Stimulated activated CD8-positive, alpha-beta memory T cell treated with anti-CD3 and anti-CD28 coated beads, Interleukin-4, amount 100 ng/mL, for 1 hour (primary cell): ENCODE measurements at places on chromosomes 7 and 10.

GRCh38 chr7:16791905-16792698 lies 12.7 kb downstream of the AGR2 start:
- DNase-seq = no peak

DNA sequence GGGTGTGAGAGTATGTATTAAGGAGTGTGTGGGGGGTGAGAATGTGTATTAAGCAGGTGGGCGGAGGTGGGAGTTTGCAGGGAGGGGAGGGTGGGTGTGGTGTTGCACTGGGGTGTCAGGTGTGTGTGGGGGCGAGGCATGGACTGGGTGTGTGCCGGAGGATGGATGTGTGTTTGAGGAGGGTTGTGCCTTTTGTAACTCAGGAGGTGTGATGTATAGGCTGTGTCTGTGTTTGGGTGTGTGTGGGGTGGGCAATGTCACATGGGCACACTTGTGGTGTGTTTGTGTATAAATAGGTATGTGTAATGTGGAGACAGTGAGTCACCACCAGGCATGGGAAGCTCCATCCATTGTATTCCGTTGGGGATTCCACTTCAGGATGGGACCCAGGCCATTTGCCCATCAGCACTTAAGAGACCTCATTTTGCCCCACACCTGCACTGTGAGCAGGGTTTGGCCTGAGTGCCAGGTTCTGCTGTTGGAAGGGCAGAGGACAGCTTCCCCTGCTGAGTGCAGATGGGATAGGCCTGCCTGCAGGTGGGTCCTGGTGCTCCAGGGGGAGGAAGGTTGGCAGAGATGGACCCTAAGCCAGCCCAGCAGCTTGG lies 5.8 kb downstream of the UNC5B start:
- DNase-seq = no peak

DNA sequence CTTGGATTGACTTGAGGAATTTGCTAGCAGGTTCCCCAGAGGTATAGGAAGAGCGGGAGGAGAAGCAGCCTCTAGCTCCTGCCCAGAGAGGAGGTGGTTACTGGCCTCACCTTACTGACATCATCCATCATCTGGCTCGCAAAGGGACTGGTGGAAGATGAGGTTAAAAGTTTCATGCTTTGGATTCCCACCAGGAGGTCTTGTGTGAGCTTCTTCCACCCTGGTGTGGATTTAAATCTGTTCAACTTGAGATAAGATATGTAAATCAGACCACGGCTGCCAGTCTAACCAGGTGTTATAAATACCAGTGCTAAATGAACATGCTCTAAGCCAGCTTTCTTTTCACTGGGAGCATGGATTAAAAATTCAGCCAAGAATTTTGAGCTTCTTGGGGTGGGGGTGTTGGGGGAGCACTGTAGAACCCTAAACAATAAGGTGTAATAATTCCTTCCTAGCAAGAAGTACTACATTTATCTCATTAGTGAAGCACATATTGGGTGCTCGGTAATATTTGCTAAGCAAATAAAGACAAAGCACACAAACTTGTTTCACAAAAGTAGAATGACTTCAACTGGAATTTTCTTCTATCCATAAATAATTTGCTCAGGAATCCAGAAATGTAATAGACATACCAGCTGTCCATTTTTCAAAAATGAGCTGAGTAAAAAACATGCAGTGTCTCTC lies 7.8 kb downstream of the PROSER2 start:
- DNase-seq = no peak

- DNase-seq = no peak
Observed at GRCh38 chr10:53699684-53700083, 927.1 kb upstream of the MBL2 start.

GRCh38 chr10:127278001-127278400 lies 81.6 kb upstream of the INSYN2A start:
- DNase-seq = no peak

- DNase-seq = no peak
Observed at GRCh38 chr10:70293169-70293843, 9.5 kb upstream of the NPFFR1 start.

DNA sequence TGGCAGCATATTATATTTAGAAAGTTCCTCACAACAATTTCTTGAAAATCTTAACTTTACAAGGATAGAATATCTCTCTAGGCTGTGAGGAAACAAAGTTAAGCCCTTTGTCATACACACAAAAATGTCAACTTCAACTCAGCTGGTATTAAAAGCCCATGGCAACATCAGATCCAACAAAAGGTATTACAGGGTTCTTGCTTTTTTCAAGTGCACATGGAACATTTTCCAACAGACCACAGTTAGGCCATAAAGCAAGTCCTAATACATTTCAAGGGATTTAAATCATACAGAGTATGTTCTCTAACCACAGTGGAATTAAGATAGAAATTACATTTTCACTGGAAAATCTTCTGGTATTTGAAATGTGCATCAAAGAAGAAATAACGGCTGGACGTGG lies 71.9 kb upstream of the OIT3 start:
- no peak for DNase-seq

- DNase-seq = no peak
Observed at GRCh38 chr10:6301488-6302075, 98.8 kb downstream of the PFKFB3 start.

DNA sequence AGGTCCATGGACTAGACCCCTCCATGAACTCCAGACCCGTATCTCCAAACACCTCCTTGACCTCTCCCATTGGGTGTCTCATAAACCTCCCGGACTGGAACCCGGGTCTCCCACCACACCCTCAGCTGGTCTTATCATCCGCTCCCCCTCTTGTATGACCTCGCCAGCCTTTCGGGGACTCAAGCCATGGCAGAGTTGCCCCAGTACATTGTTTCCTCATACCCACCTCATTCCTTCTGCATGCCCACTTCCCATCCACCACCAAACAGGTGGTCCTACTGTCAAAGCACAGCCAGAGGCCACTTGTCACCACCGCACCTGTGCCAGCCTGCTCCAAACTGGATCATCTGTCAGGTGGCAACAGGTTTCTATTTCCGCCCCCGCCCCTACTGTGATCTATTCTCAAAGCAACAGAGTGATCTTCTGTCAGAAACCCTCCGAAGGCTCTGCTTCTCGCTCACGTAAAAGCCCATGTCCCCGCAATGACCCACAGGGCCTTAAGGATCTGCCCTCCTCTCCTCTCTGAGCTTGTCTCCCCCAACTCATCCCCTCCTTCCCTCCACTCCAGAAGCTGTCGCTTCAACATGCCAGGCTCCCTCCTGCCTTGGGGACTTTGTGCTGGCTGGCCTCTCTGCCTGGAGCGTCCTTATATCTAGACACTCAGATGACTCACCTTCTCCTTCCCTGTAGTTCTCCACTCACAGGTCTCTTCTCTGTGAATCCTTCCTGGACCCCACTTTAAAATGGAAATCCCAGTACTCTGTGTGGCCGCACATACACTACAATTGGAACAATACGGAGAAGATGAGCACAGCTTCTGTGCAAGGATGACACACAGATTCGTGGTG lies 22.8 kb upstream of the PRKAG2 start:
- no peak for DNase-seq

DNA sequence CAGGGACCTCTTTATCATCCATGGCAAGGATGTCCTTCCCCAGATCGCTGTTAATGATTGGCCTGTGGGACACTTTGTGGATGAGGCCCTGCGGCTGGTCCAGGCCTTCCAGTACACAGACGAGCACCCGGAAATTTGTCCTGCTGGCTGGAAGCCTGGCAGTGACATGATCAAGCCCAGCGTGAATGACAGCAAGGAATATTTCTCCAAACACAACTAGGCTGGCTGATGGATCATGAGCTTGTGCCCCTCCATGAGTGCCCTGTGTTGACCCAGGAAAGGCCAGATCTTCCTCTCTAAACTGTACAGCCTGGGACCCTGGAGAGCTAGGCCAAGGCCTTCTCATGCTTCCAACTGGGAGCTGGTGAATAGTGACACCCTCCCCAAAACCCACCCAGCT lies 124.1 kb downstream of the CUL2 start:
- DNase-seq = no peak

DNA sequence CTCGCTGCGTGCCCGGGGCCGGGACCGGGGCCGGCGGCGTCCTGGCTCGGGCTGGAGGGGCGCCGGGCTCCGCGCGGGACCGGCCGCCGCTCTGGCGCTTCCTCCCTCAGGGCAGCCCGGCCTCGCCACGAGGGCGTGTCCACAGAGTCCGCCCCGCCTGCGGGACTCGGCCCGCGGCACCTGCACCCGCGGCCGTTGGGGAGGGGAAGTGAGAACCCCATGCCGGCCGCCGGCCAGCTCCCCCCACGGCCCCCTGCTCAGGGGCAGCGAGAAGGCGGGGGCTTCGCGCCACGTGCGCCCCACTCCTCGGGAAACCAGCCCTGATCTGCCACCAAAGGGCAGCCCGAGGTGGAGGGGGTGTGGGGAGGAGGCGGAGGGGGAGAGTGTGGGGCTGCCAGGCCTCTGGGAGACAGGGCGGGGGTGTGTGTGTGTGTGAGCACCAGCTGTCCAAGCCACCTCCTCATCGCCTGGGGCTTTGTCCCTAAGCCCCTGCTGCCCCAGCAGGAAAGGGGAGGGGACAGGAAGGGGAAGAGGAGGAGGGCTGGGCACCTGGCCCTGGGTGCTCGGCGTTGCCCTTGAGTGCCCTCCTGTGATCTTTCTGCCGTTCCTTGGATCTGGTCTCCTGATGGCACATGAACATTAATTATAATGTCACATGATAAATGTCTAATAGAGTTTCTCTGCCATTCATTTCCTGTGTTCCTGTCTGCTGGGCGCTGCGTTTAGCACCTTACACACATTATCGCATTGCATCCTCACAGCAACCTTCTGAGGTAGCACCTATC lies at the start of gene PIK3AP1:
Gene PIK3AP1, minus strand, starts transcription at position 93 of the 785 bp plus-strand sequence. CDS start 120 bp downstream, outside the sequence.
- DNase-seq = peak; percentile 12

DNA sequence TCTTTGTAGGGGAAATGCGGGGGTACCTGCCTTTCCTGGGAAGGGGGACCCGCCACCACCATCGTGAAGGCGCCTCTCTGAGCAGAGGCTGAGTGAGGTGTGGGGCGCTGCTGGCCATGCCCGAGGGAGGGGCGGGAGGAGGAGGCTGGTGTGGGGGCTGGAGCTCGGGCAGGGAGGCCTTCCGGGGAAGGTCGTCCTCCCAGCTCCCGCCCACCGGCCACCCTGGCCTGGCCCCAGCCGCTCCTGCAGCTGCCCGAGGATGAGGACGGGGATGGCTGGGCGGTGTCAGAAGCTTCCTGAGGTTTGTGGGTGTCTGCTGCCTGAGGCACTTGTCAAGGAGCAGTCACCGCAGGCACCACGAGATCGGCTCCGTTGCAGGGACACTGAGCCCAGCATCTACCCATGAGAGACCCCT lies 11.4 kb downstream of the PWWP2B start:
- DNase-seq = no peak

DNA sequence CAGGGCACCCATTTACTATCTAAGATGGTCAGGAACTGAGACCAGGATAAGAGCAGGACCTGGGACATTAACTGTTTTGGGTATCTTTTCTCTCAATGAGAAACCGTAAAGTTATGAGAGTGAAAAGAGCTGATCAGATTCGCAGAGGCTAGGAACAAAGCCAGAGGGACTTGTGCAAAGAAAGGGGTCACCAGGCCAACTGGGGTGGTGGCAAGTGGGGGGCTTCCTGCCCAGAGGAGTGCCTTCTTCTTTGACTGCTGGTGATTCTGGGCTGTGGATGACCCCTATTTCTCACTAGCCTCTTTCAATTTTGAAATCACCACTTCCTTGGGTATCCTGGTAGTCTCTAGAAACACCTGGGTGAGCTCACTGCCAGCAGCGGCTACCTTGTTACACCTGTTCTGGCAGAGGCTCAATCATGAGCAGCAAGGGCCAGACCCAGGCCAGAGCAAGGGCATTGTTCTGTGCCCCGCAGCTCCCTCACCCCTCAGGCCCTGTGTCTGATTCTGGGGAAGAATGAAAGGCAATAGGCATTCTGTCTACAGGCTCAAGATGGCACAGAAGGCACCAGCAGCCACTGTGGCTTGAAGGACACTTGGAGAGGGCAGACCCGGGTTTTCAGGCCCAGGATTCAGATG lies 999 bp downstream of the SFTPD start:
- no peak for DNase-seq

- DNase-seq = no peak
Observed at GRCh38 chr7:151413241-151413640, 3.4 kb upstream of the WDR86 start.

DNA sequence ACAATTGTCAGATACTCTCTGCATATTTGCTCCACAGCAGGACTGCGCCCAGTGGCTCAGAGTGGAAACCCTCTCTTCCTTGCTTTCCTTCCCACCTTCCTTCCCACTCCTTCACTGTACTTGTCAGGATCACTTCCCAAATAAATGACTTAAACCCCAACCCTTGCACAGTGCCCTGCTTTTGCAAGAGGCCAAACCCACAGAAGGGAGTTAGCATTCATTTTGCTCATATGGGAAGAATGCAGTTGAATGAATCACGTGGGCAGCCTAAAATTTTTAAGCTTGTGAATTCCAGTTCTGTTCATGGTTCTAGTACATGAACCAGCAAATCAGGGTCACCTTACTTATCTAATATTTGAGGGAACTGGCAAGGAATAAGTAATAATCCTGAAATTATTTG lies 47.7 kb upstream of the SFMBT2 start:
- DNase-seq = no peak

DNA sequence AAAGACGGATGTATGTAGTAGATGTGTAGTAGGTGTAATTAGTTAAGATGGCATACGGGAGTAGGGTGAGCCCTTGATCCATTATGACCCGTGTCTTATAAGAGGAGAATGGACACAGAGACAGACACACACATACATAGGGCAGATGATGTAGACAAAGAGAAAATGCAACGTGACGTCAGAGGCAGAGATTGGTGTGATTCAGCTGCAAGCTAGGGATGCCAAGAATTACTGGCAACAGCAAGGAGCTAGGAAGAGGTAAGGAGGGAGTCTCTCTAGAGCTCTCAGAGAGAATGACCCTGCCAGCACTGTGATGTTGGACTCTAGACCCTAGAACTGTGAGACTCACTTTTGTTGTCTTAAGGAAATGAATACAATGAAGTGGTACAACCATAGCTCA lies 247.0 kb upstream of the HABP2 start:
- no peak for DNase-seq

GRCh38 chr7:33769930-33770329 lies 135.4 kb upstream of the BMPER start:
- DNase-seq = no peak

DNA sequence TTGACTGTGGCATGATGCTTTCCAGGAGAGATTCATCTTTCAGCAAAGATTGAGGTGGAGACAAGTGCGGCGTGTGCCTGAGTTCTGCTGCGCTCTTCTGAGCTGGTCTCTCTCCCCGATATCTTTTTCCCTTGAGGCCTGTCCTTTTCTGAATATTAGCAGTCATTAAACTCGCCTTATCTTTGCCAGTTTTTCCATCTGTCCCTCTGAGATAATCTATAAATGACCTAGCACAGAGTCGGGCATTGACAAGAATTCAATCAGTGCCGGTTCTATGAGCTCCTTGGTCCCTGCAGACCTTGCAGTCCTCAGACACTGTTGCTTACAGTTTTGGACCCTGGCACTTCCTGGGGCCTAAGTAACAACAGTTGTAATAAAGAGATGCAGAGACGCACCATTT lies 89.7 kb upstream of the IKZF1 start:
- no peak for DNase-seq

DNA sequence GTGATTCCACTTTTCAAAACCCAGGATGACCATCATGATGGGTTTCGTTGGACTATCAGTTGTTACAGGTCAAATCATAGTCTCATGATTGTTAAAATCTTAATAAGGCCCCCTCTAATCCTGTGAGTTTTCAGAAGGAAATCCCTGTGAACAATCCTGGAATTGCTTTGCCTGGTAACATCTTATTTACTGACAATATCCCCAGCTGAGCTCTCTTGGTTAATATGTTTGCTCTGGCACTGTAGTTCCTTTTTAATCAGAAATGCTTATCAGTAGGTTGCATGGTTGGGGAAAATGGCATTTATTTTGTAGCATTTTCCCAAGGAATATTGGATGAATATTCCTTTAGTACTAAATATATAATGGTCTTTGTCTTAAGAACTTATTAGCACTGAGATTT lies 163.9 kb downstream of the TCF7L2 start:
- DNase-seq = no peak
